ENCODE measurements at places on chromosomes 12 and 14. TPM values are rescaled to one million over a fixed set of nuclear protein-coding genes. Genes with fewer than 3 reads are reported as not detected.

Gene MSI1
- polyA plus RNA-seq = not detected

Gene LALBA
- not detected for polyA plus RNA-seq

Gene CLEC6A
- not detected for polyA plus RNA-seq

DNA sequence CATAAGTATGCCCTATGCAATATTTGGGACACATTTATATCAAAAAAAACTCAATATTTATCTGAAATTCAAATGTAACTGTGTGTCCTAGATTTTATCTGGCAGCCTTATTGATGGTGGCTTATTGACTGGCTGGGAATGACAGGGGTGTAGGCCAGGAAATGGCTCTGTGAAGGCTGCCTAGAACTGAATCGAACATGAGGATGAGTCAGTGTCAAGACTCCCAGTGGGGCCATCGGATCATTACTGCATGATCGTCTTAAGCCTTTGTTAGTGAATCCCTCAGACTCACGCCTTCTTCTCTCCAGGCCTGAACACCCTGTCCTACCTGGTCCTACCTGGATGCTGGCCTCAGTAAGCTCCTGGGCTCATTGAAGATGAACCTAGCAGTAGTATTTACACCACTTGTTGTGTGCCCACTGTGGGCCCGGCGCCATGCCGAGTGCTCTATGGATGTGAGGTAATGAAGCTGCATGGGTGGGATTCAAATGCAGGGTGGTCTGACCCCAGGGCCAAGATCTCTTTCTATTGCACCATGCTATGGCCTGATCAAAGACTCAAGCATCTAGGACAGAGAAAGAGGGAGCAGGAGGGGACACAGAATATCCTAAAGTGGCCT is 21.0 kb upstream of the FAIM2 start:
- no peak for DNase-seq

DNA sequence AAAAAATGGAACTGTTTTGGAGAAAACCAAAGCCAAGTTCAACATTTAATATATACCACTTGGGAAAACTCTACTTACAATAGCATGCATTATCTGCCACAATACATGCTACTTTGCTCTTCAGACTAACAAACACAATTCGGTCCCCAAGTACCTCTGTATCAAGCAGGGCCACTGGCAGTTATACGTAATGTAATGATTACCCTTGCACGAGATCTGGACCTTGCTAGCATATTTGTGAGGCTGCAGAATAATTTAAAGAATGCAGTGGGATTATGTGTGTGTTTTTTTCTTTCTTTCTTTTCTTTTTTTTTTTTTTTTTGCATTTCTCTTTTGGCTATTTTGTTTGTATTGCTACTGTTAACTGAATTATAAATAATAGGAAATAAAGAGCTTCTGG is 22.8 kb upstream of the PYGL start:
- no peak for DNase-seq

DNA sequence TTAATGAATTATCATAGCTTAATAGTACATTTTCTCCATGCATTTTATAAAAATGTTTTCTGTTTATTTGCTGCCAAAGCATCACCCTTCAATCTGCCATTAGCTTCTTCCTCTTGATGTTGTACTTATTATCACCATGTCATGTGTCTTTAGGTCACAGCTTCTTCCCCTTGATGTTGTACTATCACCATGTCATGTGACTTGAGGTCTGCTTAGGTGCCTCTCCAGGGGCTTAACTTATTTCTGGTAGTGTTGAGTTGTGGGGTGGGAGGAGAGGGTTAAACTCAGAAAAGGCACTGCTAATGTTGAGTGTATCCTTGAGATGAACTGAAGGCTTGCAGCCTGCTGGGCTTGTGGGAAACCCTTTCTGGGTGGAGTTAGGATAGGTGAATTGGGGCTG is 87.8 kb downstream of the DAAM1 start:
- DNase-seq = no peak

- DNase-seq = peak; percentile 81
These were observed 32.3 kb downstream of the NINJ2 start for GRCh38 chr12:630656-631632.

DNA sequence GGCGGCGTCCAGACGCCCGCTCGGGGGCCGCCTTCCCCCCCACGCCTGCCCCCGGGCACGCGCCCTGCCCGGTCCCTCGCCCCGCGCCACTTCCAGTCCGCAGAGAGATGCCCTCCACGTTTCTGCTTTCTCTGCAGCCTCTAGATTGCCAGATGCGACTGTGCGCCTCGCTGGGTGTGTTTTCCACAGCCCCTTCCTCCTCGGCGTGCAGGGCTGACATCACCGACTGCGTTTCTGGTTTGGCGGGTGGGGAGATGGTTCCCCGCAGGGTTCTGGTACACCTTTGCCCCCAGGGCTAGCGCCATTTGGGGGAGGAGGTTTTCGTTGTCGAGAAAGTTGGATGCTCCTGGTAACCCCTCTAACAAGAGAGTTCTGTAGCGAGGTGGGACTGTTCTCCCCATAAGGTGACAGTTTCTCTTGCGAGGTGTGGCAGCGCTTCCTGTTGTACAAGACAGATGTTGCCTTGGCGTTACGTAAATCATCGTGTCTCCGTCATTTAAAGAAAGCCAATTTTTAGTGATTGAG is 1.5 kb downstream of the CALM1 start:
- DNase-seq = peak; percentile 80

- DNase-seq = no peak
These were observed 1.7 kb upstream of the MAP3K9 start for GRCh38 chr14:70811050-70811449.
